Endothelial cell of umbilical vein (primary cell): ENCODE measurements at places on chromosomes 16 and 17. TPM values are rescaled to one million over a fixed set of nuclear protein-coding genes. Genes with fewer than 3 reads are reported as not detected.

Gene SLC2A4
- total RNA-seq, result 0.23 TPM in 1 of 2 replicates, not detected in the other

Gene TMC7
- total RNA-seq, result 6.9 and 7.0 TPM in 2 replicates

Gene KCNH6
- total RNA-seq, result not detected in 2 replicates

DNA sequence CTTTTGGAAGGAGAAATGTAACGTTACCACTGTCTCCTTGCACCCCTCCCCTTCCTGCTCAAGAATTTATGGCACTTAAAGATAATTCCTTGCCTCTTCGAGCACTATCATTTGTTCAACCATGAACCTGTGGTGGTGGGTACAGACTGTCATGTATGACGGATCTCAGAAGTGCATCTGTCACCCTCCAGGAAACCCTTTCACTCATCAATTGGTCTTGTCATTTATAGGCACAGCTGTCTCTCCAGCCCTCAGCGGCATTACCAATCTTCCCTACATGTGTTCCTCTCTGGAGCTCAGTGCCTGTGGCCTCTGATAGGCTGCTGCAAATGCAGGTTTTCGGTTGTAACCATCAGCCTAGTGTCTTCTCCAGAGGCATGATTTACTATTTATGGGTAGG, 15.0 kb downstream of the CNTNAP4 start:
- no peak for DNase-seq

- no peak for DNase-seq
These were observed 26.9 kb upstream of the CDH1 start for GRCh38 chr16:68710211-68710610.

DNA sequence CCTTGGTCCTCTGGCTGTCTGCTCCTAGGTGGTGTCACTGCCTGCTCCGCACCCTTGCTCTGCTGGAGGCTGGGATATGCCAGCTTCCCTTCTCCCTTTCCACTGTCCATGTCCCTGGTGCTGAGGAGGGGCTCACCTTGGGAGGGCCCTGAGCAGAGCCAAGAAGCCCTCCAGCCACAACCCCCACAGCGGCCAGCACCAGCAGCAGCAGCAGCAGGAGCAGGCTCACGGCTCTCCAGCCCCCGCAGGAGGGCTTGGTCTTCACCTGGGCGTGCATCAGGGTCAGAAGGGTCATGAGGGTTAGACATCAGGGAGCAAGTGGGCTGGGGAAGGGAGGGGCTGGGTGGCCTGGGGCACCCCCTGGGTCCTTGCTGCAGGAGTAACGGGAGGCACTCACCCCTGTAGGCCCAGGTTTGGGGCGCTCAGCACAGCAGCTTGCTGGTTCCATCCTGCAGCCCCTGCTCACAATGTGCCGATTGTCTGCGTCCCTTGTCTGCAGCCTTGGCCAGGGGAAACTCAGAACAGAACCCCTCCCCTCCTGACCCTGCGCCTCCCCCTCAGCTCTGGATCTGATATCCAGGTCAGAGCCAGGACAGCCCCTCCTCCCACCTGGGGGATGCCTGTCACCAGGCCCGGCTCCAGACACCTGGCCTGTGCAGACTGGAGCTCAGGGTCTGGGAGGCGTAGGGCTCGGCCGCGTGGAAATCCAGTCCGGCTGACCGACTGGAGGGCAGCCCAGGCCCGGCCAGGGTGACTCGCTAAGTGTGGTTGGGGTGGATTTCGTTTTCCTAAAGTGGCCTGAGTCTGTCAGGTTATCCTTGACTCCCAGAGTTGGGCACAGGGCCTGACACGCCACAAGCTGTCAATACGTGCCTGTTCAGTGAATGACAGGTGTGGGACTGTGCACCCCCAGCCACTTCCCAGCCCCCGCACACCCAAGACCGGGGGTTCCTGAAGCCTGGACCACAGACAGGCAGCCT, at the start of gene BRICD5:
Gene BRICD5, minus strand, starts transcription at position 478 of the 980 bp plus-strand sequence. Its CDS starts 30 bp downstream, at position 448.
- no peak for DNase-seq

GRCh38 chr17:63714550-63715277, 14.8 kb upstream of the LIMD2 start:
- no peak for DNase-seq
